Colonic mucosa (tissue), 4 donors: ENCODE measurements at places on chromosomes 16 and 17. TPM values are rescaled to one million over a fixed set of nuclear protein-coding genes. Genes with fewer than 3 reads are reported as not detected.
A peak's percentile ranks its signal among the peaks of the same experiment; 100 is the strongest.

DNA sequence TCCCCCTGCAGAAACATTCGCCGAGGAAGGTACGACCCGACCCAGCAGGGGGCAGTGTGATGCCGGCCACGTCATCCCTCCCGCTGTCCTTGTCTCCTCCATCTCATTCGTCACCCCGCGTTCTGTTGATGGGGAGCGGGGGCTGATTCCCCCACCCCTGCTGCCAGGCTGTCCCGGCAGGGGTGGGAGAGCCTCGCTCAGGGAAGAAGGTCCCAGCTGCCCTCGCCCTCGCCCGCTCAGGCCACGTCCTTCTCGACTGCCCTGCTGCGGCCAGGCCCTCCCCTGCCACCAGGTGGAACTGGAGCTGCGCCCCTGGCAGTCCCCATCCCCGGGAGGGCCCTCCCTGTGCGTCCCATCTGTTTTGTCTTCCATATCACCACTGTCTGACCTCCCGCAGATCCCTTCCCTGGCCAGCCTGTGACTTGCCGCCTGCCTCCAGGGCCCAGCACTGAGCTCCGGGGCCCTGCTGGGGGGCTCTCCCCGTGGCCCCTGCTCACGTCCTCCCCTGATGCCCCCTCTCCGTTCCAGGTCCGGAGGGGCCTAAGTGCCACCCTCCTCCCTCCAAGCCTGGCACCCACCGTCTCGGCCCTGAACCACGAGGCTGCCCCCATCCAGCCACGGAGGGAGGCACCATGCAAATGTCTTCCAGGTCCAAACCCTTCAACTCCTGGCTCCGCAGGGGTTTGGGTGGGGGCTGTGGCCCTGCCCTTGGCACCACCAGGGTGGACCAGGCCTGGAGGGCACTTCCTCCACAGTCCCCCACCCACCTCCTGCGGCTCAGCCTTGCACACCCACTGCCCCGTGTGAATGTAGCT, 20.6 kb downstream of the ADAM11 start:
- DNase-seq = peak; percentile 82

DNA sequence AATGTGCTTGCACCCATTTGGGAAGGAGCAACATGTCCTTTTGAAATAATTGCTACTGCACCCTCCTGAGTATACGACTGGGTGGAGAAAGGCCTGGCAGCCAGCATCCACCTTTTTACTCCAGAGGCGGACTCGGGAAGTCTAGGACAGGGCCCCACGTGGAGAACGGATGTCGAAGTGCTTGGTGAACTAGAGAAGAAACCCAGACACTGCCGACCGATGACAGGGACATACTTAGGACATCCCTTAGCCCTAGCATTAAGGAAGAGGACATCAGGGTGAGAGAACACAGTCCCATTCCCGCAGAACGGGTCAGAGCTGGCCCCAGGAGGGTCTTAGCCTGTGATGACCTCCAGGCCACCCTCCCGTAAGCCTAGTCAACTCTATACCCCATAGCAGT, 3.8 kb downstream of the YBX2 start:
- no peak for DNase-seq

- DNase-seq = no peak
These were observed 15.9 kb downstream of the CHMP1A start for GRCh38 chr16:89641458-89642119.

GRCh38 chr16:85019659-85020245, 7.8 kb upstream of the KIAA0513 start:
- DNase-seq = peak; percentile 72

DNA sequence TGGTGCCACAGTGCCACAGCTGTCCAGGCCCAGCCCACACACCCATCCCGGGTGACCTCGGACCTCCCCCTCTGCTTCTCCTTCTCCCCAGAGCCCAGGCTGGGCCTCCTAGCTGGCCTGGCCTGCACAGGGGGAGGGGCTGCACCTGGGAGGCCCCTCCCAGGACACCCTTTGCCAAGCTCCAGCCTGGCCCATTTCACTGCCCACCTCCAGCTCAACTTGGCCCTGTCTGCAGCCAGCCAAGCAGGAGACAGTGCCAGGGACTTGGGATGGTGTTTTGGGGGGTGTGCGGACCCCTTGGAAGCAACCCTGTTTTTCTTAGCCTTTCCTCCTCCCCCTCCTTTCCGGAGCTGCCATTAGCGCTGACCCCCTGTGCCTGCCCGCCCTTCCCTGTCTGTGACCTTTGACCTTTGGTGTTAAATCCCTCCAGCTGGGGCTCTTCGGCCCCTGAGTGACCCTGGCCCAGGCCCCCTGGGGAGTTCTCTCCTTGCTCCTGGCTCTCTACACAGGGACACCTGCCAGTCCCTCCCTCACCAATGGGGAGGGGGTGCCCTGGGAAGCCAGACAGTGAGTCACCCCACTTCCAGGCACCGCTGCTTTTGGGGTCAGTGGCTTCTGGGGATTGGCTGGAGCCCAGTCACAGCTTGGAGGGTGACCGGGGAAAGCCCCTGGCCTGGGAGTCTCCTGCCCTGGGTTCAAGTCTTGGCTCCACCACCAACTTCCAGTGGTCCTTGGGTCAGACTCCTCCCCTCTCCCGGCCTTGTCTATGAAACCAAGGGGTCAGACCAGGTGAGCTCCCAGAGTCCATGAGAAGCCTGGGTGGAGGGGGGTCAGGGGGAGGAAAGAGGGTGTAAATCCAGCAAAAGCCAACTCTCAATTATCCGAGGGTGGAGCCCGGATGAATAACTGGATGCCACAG, 1.9 kb downstream of the GLIS2 start:
- peak; percentile 22 for DNase-seq

DNA sequence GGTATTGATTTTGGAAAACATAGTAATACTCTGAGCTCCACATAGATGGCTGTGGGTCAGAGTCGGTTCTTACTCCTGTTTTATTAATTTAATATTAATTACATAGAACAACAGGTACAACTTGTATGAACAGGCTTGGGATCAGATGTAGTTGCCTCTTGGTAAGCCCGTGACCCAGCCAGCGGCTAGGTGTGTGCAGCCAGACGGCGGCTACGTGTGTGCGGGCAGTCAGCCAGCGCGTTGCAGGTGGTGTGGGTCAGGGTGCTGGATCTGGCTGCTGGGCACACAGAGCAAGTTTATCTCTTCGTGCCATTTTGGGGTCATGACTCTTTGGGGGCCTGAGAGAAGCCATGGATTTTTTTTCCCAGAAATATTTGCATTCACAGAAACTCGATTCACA, 30.3 kb downstream of the DBNDD1 start:
- DNase-seq = no peak

DNA sequence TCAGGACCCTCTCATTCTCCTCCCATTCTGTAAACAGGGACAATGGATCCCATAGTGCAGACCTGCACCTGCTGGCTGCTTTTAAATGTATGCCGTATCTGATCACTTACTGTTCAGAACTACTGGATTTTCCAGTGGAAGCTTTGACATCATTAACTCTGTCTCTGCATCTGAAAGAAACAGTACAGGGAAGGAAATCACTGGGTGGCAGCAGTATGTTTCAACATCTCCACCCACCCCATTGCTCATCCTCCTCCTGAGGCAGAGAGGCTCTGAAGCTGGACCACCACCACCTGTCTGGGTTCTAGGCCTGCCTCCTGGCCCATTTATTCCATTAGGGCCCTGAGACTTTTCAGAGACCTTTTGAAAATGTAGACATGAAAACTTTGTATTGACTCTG, 2.6 kb downstream of the CCL15 start:
- DNase-seq = no peak

- peak; percentile 31 for DNase-seq
These were observed 2.8 kb downstream of the USP22 start for GRCh38 chr17:21039839-21040575.

- no peak for DNase-seq
These were observed 120.0 kb downstream of the MAP2K4 start for GRCh38 chr17:12140685-12141084.

OR1A1 gene
- total RNA-seq = not detected

RAB37 gene
- 4.5 TPM for total RNA-seq

KCNJ2 gene
- 7.4 TPM for total RNA-seq

ZFHX3 gene
- total RNA-seq = 12.8 TPM

CX3CL1 gene
- 1.8 TPM for total RNA-seq

ASPA gene
- 0.59 TPM for total RNA-seq
